Activated CD8-positive, alpha-beta memory T cell treated with anti-CD3 and anti-CD28 coated beads for 1 hour (primary cell): ENCODE measurements at places on chromosomes 12 and 14.

GRCh38 chr14:77198561-77198960 is 17.0 kb downstream of the TMEM63C start:
- no peak for DNase-seq

- no peak for DNase-seq
Observed at GRCh38 chr12:11959117-11959823, 111.5 kb upstream of the BCL2L14 start.

DNA sequence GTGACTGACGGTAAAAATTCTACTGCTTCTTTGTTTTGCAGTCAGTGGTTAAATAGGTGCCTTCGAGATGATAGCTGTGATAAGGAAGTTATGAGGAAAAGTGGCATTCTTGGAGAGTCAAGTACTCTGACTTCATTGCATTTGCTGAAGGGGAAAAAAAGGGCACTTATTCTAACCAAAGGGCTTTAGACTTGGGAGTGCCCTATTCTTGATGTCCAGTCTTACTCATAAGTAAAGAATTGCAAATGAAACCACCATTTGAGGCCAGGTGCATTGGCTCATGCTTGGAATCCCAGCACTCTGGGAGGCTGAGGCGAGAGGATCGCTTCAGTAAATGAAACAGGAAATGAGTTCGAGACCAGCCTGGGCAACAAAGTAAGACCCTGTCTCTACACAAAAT is 40.3 kb downstream of the BRAP start:
- DNase-seq, result no peak

GRCh38 chr14:94582199-94582750 is 1.0 kb downstream of the SERPINA5 start:
- DNase-seq, result no peak

DNA sequence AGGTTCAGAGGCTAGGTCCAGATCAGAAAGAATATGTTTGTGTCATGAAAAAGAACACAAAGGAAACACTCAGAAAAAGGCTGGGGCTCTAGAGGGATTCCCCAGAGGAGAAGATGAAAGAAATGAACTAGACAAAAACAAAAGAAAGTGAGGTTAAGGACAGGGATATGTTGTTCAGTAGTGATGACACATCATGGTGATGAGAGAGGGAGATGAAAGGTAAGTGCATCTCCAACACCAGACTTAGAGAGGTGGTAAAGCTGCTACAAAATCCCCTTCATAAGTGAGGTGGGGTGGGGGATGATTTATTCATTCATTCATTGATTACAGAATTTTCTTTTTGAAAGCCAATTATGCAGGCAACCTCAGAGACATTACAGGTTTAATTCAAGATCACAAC is 19.6 kb upstream of the SLC8A3 start:
- DNase-seq, result no peak

- DNase-seq, result no peak
Observed at GRCh38 chr12:6639151-6639801, 3.5 kb upstream of the LPAR5 start.

DNA sequence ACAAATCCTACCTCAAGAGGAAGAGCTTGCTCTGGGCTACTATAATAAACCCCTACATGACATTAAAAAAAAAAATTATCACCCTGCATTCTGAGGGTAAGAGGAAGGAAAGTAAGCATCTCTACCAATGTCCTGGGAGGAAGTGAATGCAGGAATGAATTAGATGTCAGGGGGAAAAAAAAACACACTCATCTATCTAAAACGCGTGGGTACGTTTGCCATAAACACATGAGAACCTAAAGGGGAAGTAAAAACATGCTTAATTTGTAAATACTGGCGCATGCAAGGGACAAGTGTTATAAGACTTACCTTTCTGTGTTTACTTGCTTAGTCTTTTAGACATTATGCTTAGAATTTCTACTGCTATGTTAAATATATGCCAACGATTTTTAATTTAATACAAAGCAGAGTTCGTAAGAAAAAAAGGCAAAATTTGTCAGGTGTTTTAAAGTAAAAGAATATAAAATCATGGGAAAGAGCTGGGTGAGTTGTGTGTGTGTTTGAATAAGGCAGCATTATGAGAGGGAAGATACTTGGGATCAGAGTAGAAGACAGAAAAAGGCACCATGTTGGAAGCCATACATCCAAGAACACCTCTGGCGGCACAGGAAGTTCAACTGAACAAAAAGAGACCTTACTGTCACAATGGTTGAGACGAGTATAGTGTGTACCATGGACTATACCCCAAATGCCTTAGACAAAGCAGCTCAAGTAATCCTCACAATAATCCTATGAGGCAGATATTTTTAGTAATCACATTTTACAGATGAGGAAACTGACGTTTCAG is 1.5 kb downstream of the TMED8 start:
- no peak for DNase-seq

DNA sequence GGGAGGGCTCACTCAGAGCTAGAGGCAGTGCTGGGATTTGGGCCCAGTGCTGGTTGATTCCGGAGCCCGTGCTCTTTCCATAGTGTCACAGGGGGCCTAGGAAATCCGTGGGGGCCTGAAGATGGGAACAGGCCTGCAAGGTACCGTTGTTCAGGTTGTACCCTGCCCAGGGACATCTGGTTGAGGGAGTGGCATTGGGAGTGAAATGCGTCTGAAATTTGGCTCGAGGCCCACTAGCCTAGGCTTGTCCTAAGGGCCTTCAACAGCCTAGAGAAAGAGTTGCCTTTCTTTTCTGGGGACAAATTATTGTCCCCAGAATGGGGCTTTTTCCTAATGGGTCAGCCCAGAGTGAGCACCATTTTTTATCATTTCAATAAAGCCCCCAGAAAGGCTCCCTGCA is 26.4 kb upstream of the FAM222A start:
- DNase-seq, result no peak

GRCh38 chr12:75773377-75773776 is 258.2 kb downstream of the PHLDA1 start:
- no peak for DNase-seq

- DNase-seq, result no peak
Observed at GRCh38 chr12:16587514-16587913, 18.4 kb downstream of the LMO3 start.

DNA sequence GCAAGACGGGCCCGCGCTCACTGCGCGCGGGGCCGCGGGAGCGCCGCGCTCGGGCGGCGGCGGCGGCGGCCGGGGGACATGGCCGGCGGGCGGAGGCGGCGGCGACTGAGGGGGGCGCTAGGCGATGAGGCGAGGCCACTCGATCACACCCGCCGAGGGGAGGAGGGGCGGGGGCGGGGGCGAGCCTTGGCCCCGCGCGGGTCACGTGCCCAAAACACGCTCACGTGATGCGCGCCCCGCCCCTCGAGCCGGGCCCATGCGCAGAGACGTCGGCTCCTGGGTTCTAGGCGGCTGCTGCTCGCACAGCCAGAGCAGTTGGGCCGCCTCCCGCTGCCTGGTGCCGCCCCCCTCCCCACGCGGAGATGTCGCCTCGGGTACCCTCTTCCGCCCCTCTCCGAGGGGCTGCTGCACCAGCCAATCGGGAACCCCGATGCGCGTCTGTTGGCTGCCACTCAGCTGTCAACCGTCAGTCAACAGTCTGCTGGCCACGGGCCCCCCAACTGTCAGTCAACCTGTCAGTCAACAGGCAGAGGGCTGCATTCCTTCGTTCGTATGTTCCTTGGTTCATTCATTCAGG is at the start of gene SPPL3:
TSS of gene SPPL3 (minus strand) at position 162 of the 577 bp plus-strand sequence. CDS start 491 bp downstream, outside the sequence.
- DNase-seq, result peak; percentile 68

DNA sequence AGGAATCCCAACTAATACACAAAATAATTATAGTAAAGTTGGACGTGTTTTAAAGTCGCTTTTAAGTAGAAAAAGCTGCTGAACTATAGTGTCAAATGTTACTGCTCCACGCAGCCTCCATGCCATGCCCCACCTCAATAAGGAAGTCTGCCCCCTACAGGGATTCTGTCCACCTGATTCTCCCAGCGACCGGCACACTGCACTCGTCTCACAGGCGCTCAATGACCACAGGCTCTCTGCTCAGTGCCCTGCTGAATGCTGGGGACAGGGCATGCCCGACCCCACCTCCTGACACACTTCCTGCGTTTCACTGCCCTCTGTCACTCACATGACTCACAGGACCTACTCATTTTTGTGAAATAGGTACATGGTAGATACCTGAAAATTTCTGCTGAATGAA is 48.9 kb downstream of the BDKRB1 start:
- no peak for DNase-seq

- DNase-seq, result no peak
Observed at GRCh38 chr12:121872546-121873215, 14.0 kb upstream of the HPD start.

DNA sequence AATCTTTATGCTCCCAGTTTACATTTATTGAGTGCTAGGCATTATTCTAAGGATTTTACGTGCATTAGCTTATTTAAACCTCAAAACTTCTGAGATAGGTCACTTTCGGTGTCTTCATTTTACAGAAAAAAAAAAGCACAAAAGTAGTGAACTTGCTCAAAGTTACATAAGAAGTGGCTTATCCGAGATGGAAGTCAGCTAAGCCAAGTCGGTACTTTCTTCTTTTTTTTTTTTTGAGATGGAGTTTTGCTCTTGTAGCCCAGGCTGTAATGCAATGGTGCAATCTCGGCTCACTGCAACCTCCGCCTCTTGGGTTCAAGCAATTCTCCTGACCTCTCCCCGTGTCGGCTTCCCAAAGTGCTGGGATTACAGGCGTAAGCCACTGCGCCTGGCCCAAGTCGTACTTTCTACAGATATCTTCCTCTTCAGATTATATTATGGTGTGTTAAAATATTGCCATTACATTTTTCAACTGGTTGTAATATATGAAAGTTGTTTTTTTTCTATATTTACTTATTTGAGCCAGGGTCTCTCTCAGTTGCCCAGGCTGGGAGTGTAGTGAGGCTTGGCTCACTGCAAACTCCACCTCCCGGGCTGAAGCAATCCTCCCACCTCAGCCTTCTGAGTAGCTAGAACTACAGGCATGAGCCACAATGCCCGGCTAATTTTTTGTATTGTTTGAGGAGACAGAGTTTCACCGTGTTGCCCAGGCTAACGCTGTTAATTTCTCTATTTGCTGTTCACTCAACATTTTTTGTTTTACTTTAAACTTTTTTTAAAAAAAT is 8.9 kb downstream of the DPPA3 start:
- DNase-seq, result no peak

DNA sequence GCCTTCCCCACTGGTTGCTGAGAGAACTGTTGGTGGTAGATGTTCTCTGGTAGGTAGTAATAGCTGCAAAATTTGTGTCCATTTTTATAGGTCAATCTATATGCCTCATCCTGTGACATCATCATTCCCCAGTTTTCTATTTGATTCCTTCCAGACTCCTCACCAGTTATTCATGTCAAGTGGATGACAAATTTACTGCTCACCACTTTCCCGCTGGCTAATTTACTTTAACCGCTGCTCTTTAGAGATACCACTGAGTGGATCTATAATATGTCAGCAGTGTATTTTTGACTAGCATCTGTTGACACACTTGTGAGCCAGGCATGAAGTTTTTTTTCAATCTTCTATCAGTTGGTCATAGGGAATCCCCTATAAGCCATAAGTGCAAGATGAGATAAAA is 24.6 kb downstream of the GPR65 start:
- DNase-seq, result no peak

DNA sequence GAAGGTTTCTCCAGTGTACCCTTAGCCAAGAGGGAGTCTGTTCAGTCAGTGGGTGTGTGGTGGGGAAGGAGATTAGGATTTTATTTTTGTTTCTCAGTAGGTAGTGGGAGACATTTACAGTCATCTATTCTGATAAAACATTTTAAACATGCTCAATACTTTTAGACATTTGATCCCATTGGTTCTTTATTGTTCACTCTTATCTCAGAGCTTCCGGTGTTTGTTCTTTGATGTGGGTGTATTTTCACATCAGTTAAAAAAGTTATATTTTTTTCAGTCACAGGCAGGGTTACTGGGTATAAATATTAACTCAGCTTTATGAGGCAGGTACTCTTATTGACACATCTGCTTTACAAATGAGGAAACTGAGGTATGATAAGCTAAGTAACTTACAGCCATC is 43.3 kb upstream of the LRRK2 start:
- no peak for DNase-seq

- no peak for DNase-seq
Observed at GRCh38 chr14:36701132-36701531, 39.5 kb downstream of the PAX9 start.

GRCh38 chr14:92475451-92476187 is 38.0 kb upstream of the RIN3 start:
- DNase-seq, result no peak

- no peak for DNase-seq
Observed at GRCh38 chr12:106219043-106219442, 28.8 kb downstream of the CKAP4 start.

DNA sequence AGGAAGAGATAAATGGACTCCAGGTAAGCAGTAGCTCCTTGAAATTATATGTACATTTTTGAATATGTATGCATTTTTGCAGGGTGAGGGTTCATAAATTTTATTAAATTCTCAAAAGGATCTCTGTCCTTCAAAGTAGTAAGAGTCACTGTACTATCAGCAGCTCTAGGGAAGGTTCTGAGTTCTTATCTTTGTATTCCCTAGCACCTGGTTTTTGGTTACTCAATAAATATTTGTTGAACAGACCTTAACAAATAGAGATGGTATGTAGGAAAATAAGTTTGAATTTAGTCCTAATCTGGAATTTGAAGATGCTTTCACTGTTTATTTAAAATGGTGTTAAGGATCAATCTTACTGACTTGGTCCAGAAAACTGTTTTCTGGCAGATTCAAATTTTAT is 18.3 kb downstream of the LEMD3 start:
- no peak for DNase-seq

DNA sequence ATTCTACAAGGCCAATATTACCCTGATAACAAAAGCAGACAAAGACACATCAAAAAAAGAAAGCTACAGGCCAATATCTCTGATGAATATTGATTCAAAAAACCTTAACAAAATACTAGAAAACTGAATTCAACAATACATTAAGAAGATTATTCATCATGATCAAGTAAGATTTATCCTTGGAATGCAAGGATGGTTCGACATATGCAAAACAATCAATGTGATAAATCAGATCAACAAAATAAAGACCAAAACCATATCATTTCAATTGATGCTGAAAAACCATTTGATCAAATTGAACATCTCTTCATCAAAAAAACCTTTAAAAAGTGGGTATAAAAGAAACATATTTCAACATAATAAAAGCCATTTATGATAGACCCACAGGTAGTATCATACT is 117.3 kb downstream of the CPNE8 start:
- no peak for DNase-seq

DNA sequence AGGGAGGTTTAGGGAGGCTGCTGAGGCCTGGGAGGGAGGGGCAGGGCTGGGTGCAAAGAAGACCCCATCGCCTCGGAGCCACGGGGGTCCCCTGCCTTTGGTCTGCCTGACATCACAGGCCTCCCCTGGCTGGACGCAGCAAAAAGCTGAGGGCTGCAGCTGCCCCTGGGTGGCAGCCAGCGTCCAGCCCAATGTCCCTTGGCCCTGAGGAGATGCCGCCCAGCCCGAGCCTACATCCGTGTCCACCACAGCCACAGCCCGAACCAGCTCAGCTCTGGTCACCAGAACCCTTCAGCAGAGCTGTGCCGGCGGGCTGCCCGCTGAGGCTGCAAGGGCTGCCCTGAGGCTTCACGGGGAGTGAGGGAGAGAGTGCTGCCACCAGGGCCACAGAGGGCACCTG is 1.9 kb downstream of the NUDT14 start:
- DNase-seq, result no peak

GRCh38 chr12:111149299-111149698 is 219.6 kb downstream of the PHETA1 start:
- no peak for DNase-seq
